NCI-H1092 treated with DMSO at 0.1 percent for 48 hours (cell line): ENCODE measurements at places on chromosomes 12 and 14.

- DNase-seq: no peak
Observed at GRCh38 chr12:90211017-90211416, 502.4 kb upstream of the ATP2B1 start.

- DNase-seq: no peak
Observed at GRCh38 chr14:89418976-89419375, 1.9 kb upstream of the FOXN3 start.

DNA sequence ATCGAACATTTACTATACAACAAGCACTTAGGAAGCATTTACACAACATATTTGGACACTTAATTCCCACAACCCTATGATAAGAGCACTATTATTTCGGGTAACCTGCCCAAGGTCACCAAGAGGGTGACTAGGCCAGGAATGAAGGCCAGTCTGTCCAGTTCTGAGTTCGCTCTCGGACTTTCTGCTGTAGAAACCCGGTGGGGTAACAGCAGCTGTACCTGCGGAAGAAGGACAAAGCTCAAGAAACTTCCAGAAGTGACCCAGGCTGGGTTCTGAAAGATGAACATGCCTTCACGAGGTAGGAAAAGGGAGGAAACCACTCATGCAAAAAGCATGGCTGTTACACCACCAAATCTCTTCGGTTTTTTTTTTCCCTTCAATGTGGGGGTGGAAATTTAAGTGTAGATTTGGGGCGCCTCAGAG lies 10.8 kb downstream of the PLA2G1B start:
- DNase-seq: no peak

GRCh38 chr12:24244801-24245200 lies 295.3 kb upstream of the SOX5 start:
- DNase-seq: no peak

GRCh38 chr12:125140279-125141209 lies 75.3 kb downstream of the AACS start:
- DNase-seq: no peak
